ENCODE measurements at places on chromosomes 16 and 17.

DNA sequence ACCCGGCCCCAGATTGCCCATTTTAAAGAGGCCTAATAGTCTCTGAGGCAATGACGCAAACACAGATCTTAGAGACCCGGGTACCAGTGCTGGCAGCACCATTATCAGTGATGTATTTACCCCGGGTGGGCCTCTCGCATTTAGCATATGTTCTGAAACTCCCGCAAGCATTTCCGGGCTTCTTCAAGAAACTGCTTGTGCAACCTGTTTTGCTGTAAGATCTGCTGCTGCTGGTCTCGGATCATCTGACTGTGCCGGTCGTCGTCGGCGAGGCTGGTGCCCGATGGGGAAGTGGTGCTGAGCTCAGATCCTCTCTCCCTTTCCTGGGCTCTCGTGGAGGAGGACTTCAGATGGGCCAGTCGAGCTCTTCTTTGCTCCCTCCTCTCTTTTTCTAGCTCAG, 12.5 kb downstream of the CEP295NL start:
- no peaks in the 10 kb centered on the region for H3K36me3 ChIP-seq
- H3K27ac ChIP-seq: peak overlapping the region; percentile 44
- H3K27me3 ChIP-seq: no peaks in the 10 kb centered on the region
- no peak overlapping the region for H3K4me3 ChIP-seq
- DNase-seq: peak; percentile 41
- H3K4me1 ChIP-seq: peaks cover 86% of the 10 kb centered on the region

- H3K36me3 ChIP-seq: peaks cover 14% of the 10 kb centered on the region
- no peak for DNase-seq
- peaks cover 38% of the 10 kb centered on the region for H3K4me1 ChIP-seq
- H3K4me3 ChIP-seq: peak overlapping the region; percentile 53
Observed at GRCh38 chr17:61403801-61404662, 4.4 kb downstream of the TBX2 start.

DNA sequence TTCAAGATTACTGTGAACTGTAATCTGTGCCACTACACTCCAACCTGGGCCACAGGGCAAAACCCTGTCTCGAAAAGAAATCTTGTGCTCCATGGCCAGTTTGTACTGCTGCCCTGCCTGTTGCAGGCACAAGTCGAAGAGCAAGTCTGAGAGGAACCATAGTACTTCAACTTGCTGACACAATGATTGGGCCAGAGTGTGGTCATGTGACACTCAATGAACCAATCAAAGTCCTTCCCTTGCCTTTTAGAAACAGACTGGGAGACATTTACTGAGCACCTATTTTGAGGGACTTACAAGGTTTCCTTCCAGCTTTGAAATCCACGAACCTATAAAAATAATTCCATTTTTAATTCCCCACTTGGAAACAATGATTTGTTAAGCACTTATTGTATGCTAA, 39.8 kb upstream of the TMC5 start:
- H3K27ac ChIP-seq: no peak overlapping the region
- H3K4me3 ChIP-seq: no peak overlapping the region

DNA sequence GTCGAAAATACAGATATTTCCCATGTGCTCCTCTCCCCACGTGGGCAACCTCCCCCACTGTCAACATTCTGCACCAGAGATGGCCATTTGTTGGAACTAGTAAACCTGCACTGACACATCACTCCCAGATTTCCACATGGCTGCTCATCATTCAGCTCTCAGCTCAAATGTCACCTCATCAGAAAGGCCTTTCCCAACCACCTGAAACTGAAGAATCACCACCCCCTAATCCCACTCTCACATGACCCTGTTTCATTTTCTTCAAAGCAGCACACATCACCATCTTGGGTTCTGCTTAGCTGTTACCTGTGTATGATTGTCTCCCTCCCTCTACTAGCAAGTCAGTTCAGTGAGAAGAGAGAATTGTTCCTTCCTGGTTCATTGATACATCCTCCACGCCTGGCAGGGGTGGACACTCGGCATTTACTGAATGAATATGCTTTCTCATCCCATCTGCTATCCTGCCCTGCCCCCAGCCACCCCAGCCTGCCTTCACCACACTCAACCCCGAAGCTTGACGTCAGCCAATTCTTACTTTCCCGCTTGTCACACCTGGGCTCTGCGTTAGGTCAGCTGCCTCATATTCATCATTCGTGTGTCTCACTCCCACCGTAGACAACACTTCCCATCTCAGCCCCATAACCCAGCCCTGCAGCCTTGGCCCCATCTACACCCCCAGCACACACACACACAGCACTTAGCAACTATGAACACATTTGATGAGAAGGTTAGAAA, 1.5 kb downstream of the C17orf114 start:
- H3K4me1 ChIP-seq: peaks cover 8% of the 10 kb centered on the region
- H3K27ac ChIP-seq: no peak overlapping the region
- H3K36me3 ChIP-seq: peaks cover 28% of the 10 kb centered on the region
- DNase-seq: no peak
- no peaks in the 10 kb centered on the region for H3K27me3 ChIP-seq

DNA sequence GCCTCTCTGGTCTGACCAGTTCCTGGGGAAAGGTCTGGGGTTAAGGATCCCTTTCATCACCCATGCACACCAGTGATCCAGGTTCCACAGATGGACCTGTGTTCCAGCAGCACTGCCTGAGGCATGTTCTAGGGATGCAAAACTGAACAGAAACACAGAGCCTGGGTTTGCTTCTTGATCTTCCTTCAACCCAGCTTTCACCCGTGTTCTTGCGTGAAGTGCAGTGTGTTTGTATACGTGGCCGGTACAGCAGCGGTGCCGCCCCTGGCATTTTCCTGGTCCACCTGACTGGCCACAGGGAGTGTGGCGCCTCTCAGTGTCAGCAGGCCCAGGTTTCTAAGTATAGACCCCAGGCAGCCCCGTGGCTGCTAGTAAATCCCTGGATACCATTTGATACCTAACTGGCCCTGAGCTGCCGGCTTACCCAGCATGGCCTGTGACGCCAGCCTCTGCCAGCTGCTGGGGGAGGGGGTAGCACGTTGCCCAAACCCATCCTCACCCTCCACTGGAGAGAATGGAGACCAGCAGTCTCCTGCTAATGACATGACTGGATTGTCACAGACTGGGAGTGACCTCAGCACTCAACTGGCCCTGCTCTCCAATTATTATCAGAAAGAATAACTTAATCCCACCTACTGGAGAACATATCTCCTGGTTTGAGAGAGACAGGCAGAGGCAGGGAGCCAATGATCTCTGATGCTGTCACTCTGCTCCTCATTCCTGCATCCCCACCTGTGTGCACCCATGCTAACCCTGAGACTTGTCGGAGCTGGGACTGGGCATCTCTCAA, 59.2 kb upstream of the LGALS9 start:
- H3K4me3 ChIP-seq: no peak overlapping the region
- no peaks in the 10 kb centered on the region for H3K36me3 ChIP-seq
- no peak for DNase-seq
- no peaks in the 10 kb centered on the region for H3K27me3 ChIP-seq
- H3K27ac ChIP-seq: no peak overlapping the region

DNA sequence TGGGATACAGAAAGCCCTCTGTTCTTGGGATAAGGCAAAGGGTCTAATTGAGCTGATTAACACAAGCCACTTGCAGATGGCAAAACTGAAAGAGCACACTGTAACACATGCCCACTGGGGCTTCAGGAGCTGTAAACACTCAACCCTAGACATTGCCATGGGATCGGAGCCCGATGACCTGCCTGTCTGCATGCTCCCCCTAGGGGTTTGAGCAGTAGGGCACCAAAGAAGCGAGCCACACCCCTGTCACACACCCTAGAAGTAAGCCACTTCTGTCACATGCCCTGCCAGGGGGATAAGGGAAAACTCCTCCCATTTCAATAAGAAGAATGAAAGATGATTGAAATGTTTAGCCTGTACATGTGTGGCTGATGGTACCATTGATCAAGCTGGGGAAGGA, 81.3 kb upstream of the IRX6 start:
- H3K27me3 ChIP-seq: no peaks in the 10 kb centered on the region
- no peaks in the 10 kb centered on the region for H3K4me1 ChIP-seq
- no peak overlapping the region for H3K4me3 ChIP-seq
- no peak overlapping the region for H3K27ac ChIP-seq

DNA sequence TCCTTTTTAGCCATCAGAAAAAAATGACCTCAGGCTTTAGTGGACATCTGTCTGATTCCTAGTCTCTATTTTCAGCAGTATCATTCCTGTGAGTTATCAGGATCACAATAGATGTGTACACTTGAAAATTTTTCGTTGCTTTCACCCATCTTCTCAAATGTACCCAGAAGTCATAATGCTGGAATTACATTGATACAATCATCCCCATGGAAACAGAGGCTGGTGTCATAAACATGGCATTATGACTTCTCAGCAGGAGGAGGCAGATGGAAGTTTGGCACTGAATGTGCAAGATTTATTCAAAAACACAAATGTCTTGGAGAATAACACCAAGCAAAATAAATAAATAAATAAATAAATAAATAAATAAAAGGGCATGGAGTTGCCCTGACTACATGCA, 292.5 kb downstream of the PHKB start:
- no peaks in the 10 kb centered on the region for H3K4me1 ChIP-seq
- H3K4me3 ChIP-seq: no peak overlapping the region
- H3K27ac ChIP-seq: no peak overlapping the region
- no peaks in the 10 kb centered on the region for H3K27me3 ChIP-seq

- no peaks in the 10 kb centered on the region for H3K4me1 ChIP-seq
- no peak overlapping the region for H3K27ac ChIP-seq
- H3K4me3 ChIP-seq: no peak overlapping the region
- no peak for DNase-seq
- H3K27me3 ChIP-seq: no peaks in the 10 kb centered on the region
- H3K36me3 ChIP-seq: no peaks in the 10 kb centered on the region
Observed at GRCh38 chr17:37168731-37169353, 206.9 kb upstream of the C17orf78 start.

DNA sequence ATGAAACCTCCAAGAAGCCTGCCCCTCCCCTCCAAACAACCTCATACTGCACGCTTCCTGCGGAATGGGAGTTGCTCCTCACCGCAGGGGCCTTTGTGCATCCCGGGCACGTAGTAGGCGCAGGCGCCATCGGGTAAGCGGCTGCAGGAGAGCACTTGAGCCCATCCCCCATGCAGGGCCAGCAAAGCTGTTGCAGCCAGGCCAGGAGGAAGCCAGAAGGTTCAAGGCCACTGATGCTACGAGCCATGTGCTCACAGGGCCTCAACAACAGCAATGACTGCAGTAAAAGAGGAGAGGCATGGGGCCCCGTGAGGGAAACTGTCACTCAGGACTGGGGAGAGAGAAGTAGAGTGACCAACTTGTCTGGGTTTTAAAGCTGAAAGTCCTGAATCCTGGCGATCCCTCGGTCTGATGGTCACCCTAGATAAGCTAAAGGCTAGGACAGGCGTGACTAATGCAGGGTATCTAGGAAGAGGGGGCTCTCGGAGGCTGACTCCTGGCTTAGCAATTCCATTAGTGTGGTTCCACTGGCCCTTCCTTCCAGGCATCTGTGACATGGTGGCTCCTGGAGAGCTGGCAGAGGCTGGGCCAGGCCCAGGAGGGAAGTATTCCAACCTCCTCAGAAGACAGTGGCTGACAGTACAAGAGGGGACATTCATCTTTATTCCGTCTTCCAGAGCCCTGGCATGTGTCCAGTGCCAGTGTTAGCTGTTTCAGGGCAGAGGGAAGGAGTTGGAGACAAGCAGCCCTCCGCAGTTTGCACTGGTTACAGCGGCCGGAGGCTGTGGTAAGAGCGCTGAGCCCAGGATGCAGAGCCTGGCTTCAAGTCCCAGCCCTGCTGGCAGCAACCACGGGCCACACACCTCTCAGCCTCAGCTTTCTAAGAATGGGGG, 20.8 kb downstream of the GOSR2 start:
- DNase-seq: no peak
- H3K4me3 ChIP-seq: no peak overlapping the region
- H3K4me1 ChIP-seq: peaks cover 56% of the 10 kb centered on the region
- H3K27me3 ChIP-seq: no peaks in the 10 kb centered on the region
- no peak overlapping the region for H3K27ac ChIP-seq

DNA sequence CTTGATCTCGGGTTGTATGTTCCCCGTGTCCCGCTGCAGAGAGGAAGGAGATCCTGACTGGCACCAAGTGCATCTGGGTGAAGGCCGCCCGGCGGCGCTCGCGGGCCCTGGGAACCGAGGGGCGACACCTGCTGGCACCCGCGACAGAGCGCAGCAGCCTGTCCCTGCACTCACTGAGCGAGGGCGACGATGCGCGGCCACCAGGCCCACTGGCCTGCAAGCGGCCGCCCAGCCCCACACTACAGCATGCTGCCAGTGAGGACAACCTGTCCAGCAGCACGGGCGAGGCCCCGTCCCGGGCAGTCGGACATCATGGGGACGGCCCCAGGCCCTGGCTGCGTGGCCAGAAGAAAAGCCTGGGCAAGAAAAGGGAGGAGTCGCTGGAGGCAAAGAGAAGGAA, 7.5 kb downstream of the BTBD17 start:
- no peaks in the 10 kb centered on the region for H3K36me3 ChIP-seq
- H3K4me1 ChIP-seq: no peaks in the 10 kb centered on the region
- H3K27me3 ChIP-seq: peaks cover 19% of the 10 kb centered on the region
- no peak for DNase-seq
- no peak overlapping the region for H3K4me3 ChIP-seq

GRCh38 chr16:54412777-54413455, 126.3 kb upstream of the IRX3 start:
- H3K27ac ChIP-seq: no peak overlapping the region
- no peak overlapping the region for H3K4me3 ChIP-seq
- no peak for DNase-seq

DNA sequence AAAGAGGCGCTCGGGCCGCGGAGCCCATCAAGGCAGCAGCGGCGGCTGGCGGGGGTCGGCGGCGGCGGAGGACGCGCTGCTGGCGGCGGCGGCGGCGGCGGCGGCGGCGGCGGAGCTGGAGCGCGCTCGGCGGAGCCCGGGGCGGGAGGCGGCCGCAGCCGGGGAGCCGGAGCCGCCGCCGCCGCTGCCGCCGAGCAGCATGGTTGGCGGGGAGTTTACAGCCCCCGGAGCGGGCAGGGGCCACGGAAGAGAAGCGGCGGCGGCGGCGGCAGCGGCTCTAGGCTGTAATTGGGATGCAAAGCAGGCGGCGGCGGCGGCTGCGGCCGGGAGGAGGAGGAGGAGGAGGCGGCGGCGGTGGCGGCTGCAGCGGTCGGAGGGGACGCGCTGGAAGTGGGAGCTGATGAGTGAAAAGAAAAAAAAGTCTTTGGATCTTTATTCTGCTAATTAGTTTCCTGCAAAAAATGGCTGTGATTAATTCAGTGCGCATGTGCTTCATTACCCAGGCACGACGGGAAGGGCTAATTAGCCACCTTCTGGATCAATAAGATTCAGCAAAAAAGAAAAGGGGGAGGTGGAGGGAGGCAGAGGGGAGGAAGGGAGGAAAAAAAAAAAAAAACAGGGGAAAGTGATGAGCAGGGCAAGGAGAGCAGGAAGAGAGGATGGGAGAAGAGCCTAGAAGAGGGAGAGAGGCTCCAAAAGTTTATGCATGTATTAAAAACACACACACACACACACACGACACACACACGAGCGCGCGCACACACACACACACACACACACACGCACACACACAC, 10.9 kb upstream of the ZFHX3 start:
- peak overlapping the region; percentile 79 for H3K4me3 ChIP-seq
- peaks cover 33% of the 10 kb centered on the region for H3K27me3 ChIP-seq
- no peaks in the 10 kb centered on the region for H3K36me3 ChIP-seq
- DNase-seq: no peak

- DNase-seq: no peak
- H3K27me3 ChIP-seq: no peaks in the 10 kb centered on the region
- no peaks in the 10 kb centered on the region for H3K4me1 ChIP-seq
- H3K4me3 ChIP-seq: no peak overlapping the region
Observed at GRCh38 chr17:21164216-21164615, 37.5 kb downstream of the DHRS7B start.

- no peak for DNase-seq
- peaks cover 63% of the 10 kb centered on the region for H3K4me1 ChIP-seq
- H3K27ac ChIP-seq: peak overlapping the region; percentile 98
- peaks cover 21% of the 10 kb centered on the region for H3K36me3 ChIP-seq
- peak overlapping the region; percentile 67 for H3K4me3 ChIP-seq
Observed at GRCh38 chr17:75875182-75875939, 3.0 kb downstream of the TRIM47 start.
